ENCODE measurements at places on chromosomes 12 and 14.

- DNase-seq: no peak
Observed at GRCh38 chr12:12577786-12578185, 15.1 kb upstream of the DUSP16 start.

- no peak for DNase-seq
Observed at GRCh38 chr12:78674311-78675090, 190.1 kb upstream of the SYT1 start.

- DNase-seq: no peak
Observed at GRCh38 chr12:85865890-85866289, 8.2 kb upstream of the NTS start.

GRCh38 chr14:30621940-30622830 is at the start of gene SCFD1:
Gene SCFD1, plus strand, starts transcription at chr14:30622319. Its CDS starts 20 bp downstream, at chr14:30622339.
- DNase-seq: peak; percentile 92

DNA sequence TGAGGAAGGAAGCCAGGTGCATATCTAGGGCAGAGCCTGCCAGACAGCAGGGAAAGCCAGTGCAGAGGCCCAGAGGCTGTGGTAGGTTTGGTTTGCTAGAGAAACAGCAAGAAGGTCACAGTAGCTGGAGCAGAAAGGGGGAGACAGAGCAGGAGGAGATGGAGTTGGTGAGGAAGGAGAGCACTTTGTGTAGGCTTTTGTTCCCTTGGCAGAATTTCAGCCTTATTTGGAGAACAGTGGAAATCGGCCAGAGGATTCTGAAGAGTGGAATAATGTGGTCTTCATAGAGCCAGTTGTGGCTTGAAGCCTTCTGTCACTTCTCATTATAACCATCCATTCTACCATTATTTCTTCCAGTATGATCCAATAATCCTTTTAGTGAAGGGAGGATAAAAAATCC is 212.9 kb upstream of the FAR2 start:
- DNase-seq: no peak

GRCh38 chr12:121383601-121384021 is 16.3 kb upstream of the RNF34 start:
- DNase-seq: no peak

- no peak for DNase-seq
Observed at GRCh38 chr12:34625116-34625515, 602.8 kb downstream of the ALG10 start.

DNA sequence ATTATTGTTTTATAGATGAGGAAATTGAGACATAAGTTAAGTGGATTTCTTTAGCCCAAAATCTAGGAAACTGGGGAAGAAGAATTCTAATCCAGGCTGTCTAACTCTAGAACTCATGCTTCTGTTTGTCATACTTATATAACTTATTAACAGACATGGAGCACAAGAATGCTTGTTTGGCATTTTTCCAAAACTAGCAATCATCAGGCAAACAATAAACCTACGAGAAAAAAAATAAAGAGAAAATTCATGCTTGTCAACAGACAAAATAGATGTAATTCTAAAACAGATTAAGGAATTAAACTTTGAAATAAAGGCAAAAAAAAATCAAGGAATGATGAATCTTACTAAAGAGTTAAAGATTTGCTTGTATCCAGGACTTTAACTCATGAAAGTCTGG is 103.1 kb downstream of the METTL25 start:
- DNase-seq: no peak

DNA sequence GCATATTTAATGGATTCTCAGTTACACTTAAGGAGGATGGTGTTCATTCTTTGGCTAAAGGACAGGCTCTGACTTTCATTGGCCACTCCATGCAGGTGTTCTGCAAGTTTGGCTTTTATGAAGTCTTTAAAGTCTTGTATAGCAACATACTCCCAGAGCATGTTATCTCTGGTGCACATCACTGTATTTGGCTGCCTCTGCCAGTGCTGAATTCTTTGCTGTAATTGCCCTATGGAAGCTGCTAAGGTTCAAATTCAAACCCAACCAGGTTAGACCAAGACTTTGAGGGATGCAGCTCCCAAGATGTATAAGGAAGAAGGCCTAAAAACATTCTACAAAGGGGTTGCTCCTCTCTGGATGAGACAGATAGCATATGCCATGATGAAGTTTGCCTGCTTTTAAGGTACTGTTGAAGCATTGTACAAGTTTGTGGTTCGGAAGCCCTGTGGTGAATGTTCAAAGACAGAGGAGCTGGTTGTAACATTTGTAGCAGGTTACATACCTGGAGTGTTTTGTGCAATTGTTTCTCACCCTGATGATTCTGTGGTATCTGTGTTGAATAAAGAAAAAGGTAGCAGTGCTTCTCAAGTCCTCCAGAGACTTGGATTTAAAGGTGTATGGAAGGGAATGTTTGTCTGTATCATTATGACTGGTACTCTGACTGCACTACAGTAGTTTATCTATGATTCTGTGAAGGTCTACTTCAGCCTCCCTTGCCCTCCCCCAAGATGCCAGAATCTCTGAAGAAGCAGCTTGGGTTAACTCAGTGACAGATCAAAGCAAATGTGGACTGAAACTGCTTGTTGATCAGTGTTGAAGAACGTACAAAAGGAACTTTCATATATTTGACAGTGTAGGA is 19.4 kb downstream of the TMEM116 start:
- DNase-seq: no peak

DNA sequence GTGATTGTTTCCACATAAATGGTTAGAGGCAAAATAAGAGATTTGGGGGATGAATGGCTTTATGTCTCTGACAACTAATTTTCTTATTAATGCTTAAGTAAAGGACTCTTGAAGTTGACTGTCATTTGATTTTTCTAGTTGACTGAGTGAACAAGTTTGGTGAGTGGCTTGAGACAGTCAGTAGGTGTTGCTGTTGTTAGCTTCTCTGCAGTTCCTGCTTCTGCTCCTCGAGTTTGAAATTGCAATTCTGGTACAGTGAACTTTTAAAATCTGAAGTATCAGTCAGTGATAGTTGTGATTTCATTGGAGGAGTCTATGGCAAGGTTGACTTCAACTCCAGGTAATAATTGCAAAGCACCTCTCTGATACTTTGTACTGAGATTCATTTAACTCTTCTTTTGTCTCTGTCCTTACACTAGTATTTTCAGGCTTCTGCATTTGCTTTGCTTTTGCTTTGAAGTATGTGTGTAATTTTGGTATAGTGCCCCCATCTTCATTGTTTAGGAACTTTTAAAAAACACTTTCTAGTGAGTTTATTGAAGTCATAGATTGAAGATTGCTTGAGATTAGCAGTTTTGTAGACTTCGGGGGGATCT is 415.5 kb downstream of the PCNX1 start:
- no peak for DNase-seq

GRCh38 chr12:29961231-29961630 is 177.5 kb upstream of the TMTC1 start:
- DNase-seq: no peak

GRCh38 chr14:28772613-28773012 is 6.0 kb downstream of the FOXG1 start:
- DNase-seq: no peak

DNA sequence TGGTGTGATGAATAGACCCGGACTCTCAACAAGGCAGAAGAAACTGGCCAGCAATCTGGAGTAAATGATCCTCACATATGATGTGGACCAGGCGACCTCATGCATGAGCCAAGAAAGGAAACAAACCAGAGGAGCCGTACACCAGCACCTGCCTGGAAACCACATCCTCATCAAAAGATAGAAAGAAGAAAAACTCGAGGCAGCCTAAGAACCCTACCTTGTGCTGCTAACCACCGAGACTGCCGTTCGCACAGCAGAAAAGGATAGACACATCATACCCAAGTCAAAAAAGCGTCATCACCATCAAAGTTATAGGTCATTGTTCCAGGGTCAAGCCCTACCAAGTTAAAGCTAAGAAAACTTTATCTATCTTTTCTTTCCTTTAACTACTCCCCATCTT is 66.7 kb downstream of the RESF1 start:
- DNase-seq: no peak

Data from vagina (tissue), 2 donors.